ENCODE measurements at places on chromosomes 16 and 17. TPM values are rescaled to one million over a fixed set of nuclear protein-coding genes. Genes with fewer than 3 reads are reported as not detected.

Gene HOXB1
- total RNA-seq: not detected

Gene OR2C1
- total RNA-seq: not detected

Gene PDE6G
- total RNA-seq: 26.3 TPM

Gene CA7
- not detected for total RNA-seq

Gene PNMT
- not detected for total RNA-seq

Gene EIF3C
- 753 TPM for total RNA-seq
